SW480 (cell line): ENCODE measurements at places on chromosomes 1 and 21.

DNA sequence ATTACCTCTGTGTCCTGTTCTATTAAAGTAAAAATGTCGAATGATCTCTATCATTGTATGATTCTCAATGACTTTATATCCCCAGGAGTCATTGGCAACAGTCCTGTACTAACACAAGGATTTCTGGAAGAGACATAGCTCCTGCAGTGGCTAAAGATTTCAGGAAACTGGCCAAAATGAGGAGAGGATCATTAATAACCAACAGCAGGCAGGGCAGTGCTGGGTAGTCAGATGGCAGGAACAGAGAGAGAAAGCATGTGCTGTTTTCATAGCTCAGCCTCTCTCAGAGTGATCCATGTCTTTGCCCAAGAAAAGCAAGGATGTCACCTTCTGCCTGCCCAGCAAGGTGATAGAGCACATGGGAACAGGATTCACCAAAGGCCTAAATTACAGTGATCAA is 604.7 kb upstream of the PLXNA2 start:
- no peak for DNase-seq

GRCh38 chr1:223140611-223141405 is 2.2 kb downstream of the TLR5 start:
- no peak for DNase-seq

- DNase-seq = no peak
These were observed 76.1 kb upstream of the CNIH3 start for GRCh38 chr1:224539971-224540370.

DNA sequence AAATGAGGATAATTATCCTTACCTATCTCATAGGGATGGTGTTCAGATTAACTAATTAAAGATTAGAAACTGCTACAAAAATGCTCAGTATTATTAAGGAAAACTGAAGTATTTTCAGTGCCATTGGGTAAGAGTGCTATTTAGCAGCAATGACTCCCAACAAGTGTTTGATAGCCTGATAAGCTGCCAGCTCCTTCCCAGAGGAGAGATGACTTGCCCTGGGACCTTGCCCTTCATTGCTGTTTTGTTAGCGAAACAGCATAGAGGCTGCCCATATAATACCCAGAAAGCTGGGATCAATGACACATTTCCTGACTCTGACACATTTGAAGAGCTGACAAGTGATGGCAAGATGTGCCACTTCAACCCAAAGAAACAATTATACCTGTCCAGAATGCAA is 592.2 kb downstream of the ADGRL2 start:
- DNase-seq = no peak

- no peak for DNase-seq
These were observed 9.2 kb downstream of the SRSF4 start for GRCh38 chr1:29172415-29172939.

GRCh38 chr1:15493869-15494390 is 18.0 kb downstream of the CELA2B start:
- DNase-seq = no peak

DNA sequence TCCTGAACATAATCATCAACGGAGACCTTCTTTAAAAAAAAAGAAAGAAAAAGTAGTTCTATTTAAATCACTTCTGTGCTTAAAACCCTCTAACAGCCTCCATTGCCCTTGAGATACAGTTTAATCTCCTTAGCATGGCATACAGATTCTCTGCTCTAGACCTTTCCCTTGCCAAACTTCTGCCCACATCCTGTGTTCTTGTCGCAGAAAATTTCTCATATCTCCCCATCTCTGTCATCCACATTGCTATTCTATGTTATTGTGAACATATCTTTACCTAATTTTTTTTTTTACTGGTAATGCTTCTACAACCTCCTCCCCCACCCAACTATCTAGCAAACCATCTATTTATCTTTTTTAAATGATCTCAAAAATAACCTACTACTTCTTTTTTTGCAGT is 135.7 kb upstream of the PROX1 start:
- no peak for DNase-seq

DNA sequence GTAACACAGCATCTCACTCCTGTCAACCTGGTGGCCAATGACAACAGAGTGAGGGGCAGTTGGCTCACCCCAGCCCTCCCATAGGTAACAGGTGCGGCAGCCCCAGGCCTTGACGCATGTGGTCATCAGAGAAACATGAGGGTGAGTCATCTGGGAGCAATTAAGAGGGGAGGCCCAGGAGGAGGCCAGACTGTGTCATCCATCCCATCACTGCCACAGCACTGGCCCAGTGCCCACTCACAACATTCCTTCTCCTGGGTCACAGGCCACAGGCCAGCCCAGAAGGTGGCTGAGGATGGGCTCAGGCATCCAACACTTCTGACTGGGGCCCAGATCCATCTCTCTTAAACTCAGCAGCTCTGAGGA is 17.1 kb downstream of the TEX35 start:
- peak; percentile 92 for DNase-seq

GRCh38 chr1:54754045-54754444 is 10.3 kb downstream of the PARS2 start:
- DNase-seq = no peak

GRCh38 chr1:169631249-169631648 is 1.3 kb upstream of the SELP start:
- no peak for DNase-seq

DNA sequence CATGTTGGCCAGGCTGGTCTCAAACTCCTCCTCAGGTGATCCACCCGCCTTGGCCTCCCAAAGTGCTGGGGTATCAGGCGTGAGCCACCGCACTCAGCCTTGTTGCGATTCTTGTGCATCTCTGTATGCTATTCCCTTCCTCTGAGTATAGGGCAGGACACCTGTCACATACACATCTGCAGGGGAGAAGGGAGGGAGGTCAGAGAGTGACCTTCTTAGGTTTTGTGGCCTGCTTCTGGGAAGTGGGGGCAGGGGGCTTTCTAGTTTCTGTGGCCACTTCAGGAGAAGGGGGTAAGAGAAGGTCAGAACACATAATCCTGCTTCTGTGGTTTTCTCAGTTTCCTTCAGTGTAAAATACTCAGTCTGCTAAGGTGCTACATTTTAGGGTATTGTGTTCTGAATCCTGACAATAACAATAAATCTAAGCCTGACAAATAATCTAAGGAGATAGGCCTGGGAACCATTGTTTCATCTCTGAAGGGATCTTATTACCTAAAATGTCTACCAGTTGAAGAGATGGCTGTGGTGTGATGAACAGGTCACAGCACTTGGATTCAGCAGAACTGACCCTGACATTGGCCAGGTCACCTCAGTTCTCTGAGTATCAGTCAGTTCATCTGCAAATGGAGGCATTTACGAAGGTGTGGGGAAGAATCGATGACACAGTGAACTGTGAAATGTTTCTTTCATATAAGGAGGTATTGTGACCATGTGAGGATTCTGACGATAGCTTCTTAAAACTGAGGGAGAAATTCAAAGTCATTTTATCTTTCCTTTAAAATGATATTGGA is 212.6 kb upstream of the L1TD1 start:
- DNase-seq = no peak

DNA sequence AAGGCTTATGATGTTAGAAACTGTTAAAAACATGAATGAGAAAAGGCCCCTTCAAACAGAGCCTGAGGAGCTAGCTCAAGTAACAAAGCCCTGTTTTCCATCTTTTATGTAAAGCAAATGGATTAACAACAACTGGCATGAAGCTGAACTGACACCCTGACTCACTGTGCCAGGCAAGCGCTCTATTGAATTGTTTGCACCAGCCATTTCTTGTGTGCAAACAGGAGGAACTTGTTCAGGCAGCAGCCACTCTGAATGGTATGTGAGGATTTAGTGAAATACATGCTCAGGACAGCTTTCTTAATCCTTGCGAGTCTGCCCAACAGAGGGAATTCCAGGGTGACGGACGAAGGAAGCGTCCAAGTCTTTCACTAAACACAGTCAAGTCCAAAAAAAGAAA is 291.1 kb upstream of the ADGRL2 start:
- no peak for DNase-seq

DNA sequence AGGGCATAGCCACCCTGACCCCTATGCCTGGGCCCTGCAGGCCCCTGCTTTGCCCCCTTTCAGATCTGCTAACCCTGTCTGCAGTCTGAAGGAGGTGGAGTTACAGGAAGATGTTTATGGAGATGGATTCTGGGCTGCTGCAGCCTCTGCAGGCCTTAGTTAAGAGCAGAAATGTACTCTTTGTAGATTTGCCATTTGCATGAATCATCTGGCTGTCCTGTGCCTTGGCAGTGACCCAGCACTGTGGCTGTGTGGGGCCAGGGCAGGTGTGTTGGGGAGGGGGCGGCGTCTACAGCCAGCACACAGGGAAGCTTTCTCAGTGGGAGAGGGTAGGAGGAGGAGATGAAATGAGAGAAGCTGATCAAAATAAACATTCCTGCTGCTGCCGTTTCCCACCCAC is 867.3 kb downstream of the PLA2G4A start:
- DNase-seq = no peak

- DNase-seq = no peak
These were observed 48.7 kb upstream of the PSEN2 start for GRCh38 chr1:226821719-226822085.

DNA sequence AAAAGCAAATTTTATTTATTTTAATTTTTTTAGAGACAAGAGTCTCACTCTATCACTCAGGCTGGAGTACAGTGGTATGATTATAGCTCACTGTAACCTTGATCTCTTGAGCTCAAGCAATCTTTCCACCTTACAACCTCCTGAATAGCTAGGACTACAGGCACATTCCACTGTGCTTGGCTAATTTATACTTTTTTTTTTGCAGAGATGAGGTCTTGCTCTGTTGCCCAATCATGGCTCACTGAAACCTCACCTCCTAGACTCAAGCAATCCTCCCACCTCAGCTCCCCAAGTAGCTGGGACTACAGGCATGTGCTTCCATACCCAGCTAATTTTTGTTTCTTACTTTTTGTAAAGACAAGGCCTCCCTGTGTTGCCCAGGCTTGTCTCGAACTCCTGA is 49.5 kb downstream of the DR1 start:
- no peak for DNase-seq

DNA sequence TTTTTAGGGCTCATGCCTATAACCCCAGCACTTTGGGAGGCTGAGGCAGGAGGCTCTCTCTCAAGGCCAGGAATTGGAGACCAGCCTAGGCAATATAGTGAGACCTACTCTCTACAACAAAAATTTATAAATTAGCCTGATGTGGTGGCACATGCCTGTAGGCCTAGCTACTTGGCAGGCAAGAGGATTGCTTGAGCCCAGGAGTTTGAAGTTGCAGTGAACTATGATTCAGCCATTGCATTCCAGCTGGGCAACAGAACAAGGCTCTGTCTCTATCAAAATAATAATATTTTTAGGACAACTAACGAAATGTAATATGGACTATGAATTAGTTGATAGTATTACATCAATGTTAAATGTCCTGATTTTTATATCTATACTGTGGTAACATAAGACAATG is 68.8 kb upstream of the ARID1A start:
- no peak for DNase-seq

- DNase-seq = peak; percentile 17
These were observed 299.9 kb upstream of the PLD5 start for GRCh38 chr1:242824435-242824834.

DNA sequence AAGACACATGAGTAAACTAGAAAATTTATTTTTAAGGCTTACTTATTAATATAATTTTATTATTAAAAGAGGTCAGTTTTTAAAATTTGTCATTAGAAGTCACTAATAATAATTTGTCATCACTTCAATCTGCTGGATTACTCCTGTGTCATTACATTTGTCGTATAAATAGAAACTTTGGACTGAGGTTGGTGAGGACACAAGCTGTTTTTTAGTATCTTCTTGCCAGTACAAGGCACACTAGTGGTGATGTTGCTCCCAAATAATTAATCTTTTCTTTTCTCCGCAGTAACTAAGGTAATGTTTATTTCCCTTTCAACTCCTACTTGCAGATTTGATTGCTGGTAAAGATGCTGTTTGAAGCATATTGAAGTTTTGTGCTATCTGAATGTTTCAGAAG is 59.4 kb upstream of the TENT5C start:
- no peak for DNase-seq

- peak; percentile 30 for DNase-seq
These were observed 60.7 kb downstream of the ZNF697 start for GRCh38 chr1:119587341-119587740.

- DNase-seq = no peak
These were observed 3.8 kb downstream of the DDX59 start for GRCh38 chr1:200665861-200666260.

DNA sequence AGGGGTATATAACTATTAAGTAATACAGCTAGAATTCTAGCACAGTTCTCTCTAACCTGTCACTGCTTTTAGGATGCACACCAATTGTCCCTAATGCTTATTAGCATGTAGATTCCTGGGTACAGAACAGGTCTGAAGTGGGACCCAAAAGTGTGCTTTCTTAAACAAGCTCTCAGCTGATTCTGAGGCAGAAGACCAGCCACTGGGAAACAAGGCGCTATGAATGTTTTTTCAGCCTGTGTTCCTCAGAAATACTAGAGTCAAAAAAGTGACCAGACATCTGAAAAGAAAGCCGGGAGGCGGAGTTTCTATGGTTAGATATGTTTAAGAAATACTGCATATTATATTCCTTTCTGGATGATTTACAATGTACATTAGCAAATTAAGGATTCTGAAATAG is 1.8 kb downstream of the PEF1 start:
- DNase-seq = no peak

GRCh38 chr1:226108935-226109828 is 46.7 kb downstream of the H3-3A start:
- DNase-seq = no peak

GRCh38 chr1:17213782-17214148 is 8.8 kb downstream of the PADI1 start:
- DNase-seq = no peak

DNA sequence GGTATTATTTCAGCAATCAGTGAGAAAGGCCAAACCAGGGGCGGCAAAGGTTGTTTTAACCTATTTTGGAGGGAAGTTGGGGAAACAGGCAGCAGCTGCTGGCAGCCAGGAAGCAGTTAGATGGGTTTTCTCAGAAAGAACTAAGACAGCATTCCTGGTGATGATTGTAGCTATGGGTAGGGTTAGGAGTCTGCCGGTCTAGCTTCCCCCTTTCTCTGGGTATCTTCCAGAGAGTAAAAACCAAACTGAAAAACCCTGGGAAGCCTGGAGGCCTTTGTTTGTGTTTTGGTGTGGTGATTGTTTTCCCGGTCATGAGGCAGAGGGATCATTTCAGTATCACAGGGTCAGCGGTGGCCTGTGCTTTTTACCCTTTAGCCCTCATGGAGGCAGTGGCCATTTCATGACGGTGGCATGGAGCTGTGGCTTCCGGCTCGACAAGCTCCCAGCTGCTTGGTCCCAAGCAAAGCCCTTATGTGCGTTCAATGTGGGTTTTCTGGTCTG is 19.5 kb upstream of the TNFRSF1B start:
- no peak for DNase-seq

- DNase-seq = no peak
These were observed 307.2 kb upstream of the LYPLAL1 start for GRCh38 chr1:218866507-218866906.

DNA sequence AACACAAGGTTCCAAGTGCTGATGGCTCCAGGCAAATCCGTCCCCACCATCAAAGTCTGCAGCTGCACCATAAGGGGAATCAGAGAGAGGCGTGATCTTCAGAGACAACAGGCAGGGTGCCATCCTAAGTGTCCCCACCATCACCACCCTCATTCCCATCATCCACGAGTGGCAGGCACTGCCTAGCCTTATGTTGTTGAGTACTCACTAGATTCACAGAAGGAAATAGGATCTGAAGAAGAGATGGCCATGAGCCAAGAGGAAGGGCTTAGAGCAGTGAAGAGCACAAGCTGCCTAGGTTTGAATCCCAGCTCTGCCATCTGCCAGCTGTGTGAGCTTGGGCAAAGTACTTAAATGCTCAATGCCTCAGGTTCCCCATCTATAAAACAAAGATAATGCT is 207.3 kb upstream of the CSF3R start:
- DNase-seq = no peak
